ENCODE measurements at places on chromosomes 1 and 21.

- DNase-seq = peak; percentile 38
These were observed 43.4 kb downstream of the IGSF5 start for GRCh38 chr21:39788383-39788782.

GRCh38 chr1:209368864-209369598 lies 214.5 kb upstream of the CAMK1G start:
- peak; percentile 69 for DNase-seq

- no peak for DNase-seq
These were observed 642 bp downstream of the HCRTR1 start for GRCh38 chr1:31617916-31618746.

- DNase-seq = no peak
These were observed 251.0 kb downstream of the PTPRU start for GRCh38 chr1:29487291-29487690.

- no peak for DNase-seq
These were observed 346.6 kb upstream of the KAZN start for GRCh38 chr1:14251871-14252270.

DNA sequence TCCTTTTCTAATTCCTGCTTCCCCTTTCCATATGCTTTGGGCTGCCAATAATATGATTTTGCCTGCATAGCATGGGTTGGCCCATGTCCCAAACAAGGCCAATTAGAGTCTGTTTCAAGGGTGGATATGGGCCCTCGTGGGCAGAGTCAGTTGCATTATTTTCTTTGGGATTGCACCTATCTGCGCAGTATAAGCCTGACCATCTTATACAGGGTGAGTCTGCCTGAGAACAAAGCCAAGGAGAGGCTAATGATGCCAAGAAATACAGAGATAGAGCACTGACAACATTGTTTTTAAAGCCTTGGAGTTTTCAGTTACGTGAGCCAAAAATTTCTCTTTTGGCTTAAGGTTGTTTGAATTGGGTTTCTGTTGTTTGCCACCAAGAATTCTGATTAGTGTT lies 18.6 kb downstream of the OVAAL start:
- DNase-seq = no peak
